Anterior cingulate cortex (tissue), 58 donors: ENCODE measurements at places on chromosomes 13 and 19.

GRCh38 chr13:64640002-64640401 is 2590.1 kb downstream of the PCDH9 start:
- no peak for DNase-seq

DNA sequence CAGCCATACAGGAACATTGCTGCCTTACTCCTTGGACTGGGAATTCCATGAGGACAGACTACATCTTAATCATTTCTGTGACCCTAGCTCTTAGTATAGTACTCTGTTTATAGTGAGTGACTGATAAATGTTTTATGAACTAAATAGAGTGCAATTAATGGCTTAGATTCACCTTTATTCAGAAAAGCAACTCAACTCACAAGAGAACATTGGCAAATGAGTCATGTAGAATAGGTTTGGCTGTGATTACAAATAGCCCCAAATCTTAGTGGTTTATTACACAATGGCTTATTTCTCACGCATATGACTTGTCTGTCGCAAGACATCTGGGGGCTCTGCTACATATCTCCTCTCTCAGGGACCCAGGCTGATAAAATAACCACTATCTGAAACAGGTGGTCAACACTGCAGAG is 121.6 kb upstream of the KL start:
- no peak for DNase-seq

- DNase-seq = no peak
These were observed 1165.8 kb downstream of the OLFM4 start for GRCh38 chr13:54194233-54195024.

DNA sequence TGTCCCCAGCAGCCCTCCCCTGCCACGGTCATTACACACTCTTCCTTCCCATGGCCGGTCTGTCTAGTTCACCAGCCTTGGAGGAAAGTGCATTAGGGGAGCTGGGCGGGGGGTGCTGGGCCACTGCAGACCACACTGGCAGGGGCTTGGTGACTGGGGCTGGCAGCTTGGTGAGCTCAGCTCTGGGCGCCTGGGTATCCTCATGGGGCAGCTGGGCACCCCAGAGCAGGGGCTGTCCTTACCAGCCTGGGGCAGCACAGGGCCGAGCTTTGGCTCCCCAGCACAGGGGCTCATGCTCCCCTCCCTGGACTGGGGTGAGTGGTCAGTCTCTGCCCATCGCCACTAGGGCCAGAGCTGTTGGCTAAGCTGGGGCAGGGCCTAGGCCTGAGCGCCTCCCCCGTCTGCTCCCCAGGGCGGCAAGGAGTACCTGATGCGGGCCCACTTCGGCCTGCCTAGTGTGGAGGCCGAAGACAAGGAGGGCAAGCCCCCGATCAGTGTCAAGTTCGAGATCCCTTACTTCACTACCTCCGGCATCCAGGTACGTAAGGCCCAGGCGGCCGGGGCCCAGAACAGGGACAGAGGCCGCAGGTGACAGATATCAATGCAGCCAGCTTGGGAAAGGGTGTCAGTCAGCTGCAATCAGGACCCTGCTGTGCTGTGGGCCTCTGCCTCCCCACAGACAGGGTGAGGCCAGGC is 35.5 kb downstream of the AP1M1 start:
- DNase-seq = no peak

DNA sequence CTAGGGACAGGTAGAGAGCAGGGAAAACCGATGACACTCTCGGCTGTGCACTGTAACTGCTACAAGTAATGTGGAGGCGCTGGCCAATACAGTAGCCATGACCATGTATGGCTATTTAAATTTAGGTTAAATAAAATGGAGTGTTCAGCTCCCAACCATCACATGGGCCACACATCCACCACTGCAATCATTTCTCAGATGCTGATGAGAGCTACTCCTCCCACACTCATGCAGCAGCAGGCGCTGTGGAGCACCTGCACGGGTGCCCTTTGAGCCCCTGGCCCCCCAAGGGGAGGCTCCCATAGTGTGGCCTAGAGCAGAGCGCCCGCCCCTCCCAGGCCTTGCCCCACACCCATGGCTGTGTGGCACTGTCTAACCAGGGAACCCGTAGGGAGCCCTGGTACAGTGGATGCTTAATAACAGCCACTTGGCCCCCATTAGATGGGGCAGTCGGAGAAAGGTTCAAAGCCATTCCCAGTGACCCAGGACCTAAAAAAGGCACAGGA is 6.0 kb downstream of the ACP4 start:
- no peak for DNase-seq

DNA sequence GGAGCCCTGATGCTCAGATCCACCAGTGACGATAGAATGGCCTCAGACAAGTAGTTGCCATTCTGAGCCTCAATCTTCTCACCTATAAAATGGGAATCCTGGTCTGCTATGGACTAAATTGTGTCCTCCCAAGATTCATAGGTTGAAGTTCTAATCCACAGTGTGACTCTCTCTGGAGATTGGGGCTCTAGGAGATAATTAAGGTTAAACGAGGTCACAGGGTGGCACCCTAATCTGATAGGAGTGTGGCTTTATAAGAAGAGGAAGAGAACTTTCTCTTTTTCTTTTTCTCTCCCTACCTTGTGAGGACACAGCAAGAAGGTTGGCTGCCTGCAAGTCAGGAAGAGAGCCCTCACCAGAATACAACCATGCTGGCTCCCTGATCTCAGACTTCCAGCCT is 214.1 kb downstream of the KATNAL1 start:
- no peak for DNase-seq

DNA sequence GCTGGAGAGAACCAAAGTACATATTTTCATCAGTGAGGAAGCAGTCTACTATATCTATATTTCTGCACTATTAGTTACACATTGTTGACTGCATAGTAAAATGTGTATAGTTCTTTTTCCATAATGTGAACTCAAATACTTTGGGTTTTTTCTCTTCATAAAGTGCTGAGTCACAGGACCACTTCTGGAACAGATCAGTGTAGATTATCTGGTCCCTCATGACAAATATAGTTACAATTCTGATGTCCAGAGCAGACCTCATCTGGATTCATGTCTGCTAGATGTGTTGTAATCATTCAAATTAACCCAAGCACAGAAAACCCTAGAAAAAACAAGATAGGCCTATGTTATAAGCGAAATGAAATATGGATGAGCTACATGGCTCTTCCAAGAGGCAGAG is 171.4 kb downstream of the SUCLA2 start:
- DNase-seq = no peak

GRCh38 chr13:111503905-111504695 is 183.7 kb downstream of the TEX29 start:
- no peak for DNase-seq

DNA sequence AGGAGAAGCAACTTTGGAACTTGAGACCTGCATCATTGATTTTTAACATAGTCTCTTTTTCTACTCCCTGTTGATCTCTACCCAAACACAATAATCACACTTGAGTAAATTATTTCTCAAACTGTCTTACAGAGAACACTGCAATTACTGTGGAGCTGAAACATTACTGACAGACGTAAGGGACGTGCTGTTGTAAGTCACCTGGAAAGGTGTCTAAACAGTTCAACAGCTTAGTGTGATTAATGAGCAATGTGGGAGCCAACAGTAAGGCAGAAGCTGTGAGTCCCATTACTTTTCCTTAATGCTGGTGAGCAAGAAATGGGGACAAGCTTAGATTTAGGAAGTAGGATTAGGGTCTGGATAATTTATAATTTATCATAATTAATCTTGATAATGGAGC is 265.7 kb downstream of the DLEU7 start:
- DNase-seq = no peak

DNA sequence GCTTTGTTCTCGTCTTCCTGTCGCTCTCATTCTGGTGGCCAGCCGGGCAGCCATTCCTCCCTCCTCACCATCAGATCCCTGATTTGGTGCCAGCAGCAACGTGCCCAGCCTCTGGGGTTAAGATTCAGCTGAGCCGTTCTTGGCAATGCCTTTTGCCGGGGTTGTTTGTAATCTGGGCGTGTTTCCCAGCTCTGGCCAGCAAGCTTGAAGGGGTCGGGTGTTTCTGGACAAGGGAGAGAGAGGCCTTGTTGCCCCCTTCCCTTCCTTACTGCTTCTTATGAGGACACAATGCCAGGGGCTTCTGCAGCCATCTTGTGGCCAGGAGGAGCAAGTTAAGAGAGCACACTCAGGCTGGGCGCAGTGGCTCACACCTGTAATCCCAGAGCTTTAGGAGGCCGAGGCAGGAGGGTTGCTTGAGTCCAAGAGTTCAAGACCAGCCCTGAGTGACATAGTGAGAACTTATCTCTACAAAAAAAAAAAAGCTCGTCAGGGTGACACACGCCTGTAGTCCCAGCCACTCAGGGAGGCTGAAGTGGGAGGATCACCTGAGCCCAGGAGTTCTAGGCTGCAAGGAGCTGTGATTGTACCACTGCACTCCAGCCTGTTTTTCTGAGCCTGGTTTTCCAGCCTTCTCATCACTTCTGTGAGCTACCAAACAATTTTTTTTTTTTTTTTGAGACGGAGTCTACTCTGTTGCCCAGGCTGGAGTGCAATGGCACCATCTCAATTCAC is 10.7 kb upstream of the CRTC1 start:
- peak; percentile 53 for DNase-seq

DNA sequence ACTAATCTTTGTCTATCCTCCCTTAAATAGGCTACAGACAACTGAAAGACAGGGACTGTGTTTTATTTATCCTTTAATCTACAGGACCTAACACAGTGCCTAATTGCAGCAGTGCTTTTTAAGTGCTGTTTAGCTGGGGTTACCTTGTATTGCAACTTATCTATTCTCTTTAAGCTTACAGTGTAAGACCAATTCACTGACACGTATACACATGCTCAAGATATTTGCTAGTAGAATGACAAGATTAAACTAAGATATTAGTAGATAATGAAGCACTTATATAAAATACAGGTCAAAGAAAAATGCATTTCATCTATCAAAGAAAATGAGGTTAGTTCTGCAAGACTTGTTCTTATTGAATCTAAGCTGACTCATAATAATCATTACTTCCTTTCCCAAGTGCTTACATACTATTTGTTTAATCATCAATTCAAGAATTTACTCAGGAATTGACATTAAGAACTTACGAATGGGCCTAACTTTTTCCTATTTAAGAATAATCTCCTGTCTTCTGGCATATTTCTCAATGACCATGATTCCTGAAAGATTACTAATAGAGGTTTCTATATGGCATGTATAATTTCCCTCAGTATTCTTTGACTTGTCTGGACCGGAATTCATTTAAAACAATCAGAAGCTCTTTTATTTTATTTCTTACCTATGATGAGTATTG is 75.8 kb upstream of the MAB21L1 start:
- no peak for DNase-seq

DNA sequence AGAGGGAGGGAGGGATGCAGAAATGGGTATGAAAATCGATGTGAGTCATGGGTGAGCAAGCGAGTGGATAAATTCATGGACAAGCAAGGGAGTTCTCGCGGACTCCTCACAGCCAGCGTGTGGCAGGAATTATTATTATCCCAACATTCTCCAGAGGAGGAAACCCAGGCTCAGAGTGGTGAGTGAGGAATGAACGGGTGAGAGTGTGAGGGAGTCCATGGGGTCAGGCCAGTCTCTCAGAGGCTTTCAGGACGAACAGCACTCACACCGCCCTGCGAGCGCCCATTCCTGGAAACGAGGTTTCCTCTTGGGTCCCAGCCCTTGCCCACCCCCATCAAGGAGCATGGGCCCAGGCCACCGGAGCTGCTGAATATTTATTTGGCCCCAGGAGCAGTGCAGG is 6.3 kb upstream of the DNAAF3 start:
- DNase-seq = no peak

DNA sequence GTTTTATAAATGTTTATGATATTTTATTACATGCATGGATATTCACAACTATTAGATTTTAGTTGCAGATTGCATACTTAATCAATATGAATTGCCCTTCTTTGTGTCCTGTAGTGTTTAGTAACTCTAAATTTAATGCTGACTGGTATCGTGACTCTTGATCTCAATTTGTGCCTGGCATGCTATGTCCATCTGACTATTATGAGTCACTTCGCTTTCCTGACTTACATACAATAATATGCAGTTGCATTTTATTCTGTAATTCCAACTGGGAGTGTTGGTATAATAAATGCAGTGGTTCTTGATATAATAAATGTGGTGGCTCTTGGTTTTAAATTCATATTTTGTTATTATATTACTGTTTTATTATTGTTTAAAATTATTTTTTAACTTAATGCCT is 277.5 kb downstream of the LIG4 start:
- DNase-seq = no peak

DNA sequence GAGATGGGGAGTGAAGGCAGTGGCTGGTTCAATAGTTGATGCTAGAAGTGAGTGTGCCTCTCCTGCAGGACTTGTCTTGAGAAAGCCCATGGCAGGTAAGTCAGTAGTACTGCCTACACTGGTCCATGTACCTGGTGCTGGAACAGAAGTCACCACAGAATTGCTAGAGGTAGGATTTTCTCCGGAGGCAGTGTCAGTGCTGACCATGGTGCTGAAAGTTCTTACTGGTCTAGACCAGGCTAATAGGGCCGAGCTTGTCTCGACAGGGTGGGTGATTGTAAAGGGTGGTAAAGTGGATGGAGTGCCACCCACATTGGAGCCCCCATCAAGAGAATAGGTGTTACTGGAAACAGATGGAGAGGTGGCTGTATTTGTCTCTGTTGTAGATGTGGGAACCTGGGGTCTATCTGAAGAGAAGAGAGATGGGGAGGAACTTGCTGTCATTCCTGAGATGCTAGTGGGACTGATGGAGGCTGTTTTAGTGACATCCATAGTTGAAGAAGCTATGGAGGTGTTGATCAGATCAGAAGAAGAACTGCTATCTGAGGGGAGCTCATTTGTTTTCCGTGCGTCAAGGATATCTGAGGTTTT is 36.6 kb downstream of the MUC16 start:
- DNase-seq = no peak

- DNase-seq = no peak
These were observed 525.8 kb downstream of the MYO16 start for GRCh38 chr13:109154966-109155761.

GRCh38 chr19:940591-941291 is 14.9 kb downstream of the ARID3A start:
- peak; percentile 73 for DNase-seq

- DNase-seq = no peak
These were observed 1447.6 kb downstream of the UQCRFS1 start for GRCh38 chr19:27765397-27765796.

GRCh38 chr13:42377640-42378382 is 105.9 kb downstream of the AKAP11 start:
- DNase-seq = no peak

- peak; percentile 27 for DNase-seq
These were observed 6.6 kb downstream of the C19orf25 start for GRCh38 chr19:1472231-1473084.

GRCh38 chr19:58519087-58519354 is 589 bp downstream of the ZBTB45 start:
- DNase-seq = peak; percentile 64

GRCh38 chr19:2552859-2553258 is 76.9 kb downstream of the GADD45B start:
- no peak for DNase-seq
